ENCODE measurements at places on chromosomes 1 and 21.

GRCh38 chr1:36912365-36912865, 121.9 kb downstream of the GRIK3 start:
- DNase-seq: no peak

- DNase-seq: peak; percentile 36
Measured at GRCh38 chr1:210792250-210793102, 341.5 kb downstream of the KCNH1 start.

GRCh38 chr1:117591252-117591651, 14.6 kb upstream of the TENT5C start:
- no peak for DNase-seq

- no peak for DNase-seq
Measured at GRCh38 chr1:68346188-68346808, 103.5 kb downstream of the RPE65 start.
